HCEC 1CT (cell line): ENCODE measurements at places on chromosomes 6 and 20.

DNA sequence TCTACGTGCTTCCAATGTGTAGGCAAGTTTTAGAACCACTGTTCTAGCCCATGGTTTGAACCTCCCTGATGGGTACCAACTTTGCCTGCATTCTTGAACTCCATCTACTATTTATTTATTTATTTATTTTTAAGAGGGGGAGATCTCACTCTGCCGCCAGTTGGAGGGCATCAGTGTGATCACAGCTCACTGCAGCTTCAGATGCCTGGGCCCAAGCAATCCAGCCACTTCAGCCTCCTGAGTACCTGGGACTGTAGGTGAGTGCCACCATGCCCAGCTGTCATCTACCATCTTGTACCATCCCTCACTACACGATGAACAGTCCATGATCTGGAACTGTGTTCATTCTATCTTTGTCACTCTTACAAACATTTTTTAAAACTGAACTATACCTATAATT is 28.2 kb downstream of the HLA-F start:
- no peak for DNase-seq

- peak; percentile 99 for DNase-seq
Measured at GRCh38 chr6:45697605-45698004, 318.1 kb downstream of the CLIC5 start.

GRCh38 chr6:10621213-10621612 is 73.2 kb downstream of the C6orf52 start:
- no peak for DNase-seq

DNA sequence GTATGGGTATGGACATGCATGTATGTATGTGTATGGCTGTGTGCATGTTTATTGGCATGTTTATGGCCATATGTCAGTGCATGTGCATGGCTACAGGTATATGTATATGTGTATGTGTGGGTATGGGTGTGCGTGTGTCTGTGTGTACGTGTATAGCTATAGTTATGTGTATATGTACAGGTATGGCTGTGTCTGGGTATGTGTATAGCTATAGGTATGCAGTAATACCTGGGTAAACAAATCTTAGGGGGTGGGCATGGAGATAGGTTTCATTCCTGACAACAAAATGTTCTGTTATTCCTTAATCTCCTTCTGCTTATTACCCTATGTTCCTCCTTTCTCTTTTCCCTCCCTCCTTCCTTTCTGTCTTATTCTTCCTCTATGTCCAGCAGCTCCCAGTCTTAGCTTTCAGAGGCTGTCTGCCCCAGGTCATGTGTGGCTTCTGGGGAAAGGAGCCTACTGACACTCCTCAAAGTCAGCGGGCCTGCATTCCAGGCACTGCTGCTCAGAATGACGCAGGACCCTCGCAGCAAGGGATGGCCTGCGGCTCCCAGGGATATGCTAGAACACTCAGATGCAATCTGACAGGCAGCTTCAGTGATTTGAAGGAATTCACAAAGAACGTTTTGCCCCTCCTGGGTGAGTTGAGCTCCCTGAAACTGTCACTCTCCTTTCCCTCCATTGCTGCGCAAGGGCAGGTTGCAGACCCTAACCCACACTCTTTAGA is 139.3 kb upstream of the PHACTR1 start:
- DNase-seq = no peak

DNA sequence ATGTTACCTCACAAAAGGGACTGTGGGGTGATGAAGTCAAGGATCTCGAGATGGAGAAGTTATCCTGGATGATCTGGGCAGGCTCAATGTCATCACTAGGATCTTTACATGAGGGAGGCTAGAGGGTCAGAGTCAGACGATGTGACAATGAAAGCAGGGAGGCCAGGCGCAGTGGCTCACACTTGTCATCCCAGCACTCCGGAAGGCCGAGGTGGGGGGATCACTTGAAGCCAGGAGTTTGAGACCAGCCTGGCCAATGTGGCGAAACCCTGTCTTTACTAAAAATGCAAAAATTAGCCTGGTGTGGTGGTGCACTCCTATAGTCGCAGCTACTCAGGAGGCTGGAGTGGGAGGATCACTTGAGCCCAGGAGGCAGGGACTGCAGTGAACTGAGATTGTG is 68.8 kb downstream of the TTLL2 start:
- DNase-seq = no peak

- DNase-seq = no peak
Measured at GRCh38 chr6:71523548-71523947, 234.9 kb downstream of the OGFRL1 start.

GRCh38 chr6:37536491-37537190 is 36.9 kb upstream of the CCDC167 start:
- DNase-seq = no peak

DNA sequence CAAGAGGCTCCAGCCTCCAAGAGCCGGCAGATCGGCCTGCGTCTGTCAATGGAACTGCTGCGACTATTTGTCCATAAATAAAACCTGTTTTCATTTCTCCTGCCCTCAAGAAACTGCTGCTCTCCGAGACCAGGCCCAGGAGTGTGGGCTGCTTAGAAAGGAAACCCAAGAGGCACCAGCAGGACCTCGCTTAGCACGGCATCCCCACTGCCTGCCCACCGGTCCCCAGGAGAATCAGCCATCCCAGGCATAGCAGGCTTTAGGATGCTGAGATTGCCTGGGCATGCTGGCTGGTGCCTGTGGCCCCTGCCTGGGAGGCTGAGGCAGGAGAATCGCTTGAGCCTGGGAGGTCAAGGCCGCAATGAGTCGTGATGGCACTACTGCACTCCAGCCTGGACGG is 17.6 kb downstream of the NTSR1 start:
- no peak for DNase-seq

DNA sequence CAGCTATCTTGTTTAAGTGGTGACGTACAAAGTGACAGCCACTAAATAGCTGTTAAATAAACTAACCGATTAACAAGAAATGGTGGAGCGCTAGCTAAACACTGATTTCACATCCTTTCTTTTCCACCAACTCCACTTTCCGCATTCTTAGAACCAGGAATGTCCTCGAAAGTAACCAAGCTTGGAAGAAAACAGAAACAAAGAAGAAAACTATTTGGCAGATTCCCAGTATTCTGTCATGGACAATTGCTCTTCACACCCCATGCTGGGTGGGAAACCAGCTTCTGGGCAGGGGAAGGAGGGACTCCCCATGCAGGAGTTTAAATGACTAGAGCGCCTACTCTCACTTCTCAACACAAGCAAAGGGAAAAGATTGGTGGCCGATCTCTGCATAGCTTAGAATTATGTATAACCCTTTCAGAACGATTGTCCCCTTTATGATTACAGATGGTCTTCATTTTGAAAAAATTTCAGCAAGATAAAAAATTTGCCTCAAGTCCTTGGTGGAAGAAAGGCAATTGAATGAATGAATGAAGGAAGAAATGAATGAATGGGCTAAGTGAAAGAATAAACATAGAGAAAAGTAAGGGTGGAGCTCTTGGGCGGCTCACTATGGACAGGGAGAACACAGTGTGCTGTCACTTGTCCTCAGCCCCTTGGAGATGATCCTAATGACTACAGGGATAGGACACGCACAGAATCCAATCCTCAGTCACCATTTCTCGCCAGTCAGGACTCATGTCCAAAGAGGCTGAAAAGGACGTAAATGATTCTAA is 148.7 kb upstream of the NEDD9 start:
- DNase-seq = no peak

GRCh38 chr6:50543666-50544065 is 169.7 kb upstream of the TFAP2D start:
- DNase-seq = no peak

DNA sequence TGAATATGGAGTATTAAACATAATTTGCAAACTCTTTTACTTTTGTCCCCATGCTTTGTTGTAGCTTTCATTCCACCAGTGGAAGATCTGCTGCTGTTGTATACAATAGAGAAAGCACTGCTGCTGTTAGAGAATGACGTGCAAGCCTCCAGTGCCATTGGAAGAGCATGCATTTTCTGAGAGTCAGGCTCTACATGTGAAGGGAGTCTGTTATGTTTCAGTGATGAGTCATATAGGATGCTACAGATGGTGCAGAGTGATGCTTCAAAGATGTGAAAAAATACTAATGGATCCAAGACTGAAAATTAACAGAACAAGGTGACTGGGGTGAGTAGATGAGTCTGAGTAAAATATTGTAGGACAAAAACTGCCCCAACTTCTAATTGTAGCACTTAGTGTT is 22.4 kb upstream of the BACH2 start:
- peak; percentile 43 for DNase-seq

- no peak for DNase-seq
Measured at GRCh38 chr20:58375759-58376352, 13.2 kb upstream of the VAPB start.

- no peak for DNase-seq
Measured at GRCh38 chr6:150511313-150511712, 88.4 kb upstream of the PLEKHG1 start.
